ENCODE measurements at places on chromosomes 2 and 18. TPM values are rescaled to one million over a fixed set of nuclear protein-coding genes. Genes with fewer than 3 reads are reported as not detected.
A peak's percentile ranks its signal among the peaks of the same experiment; 100 is the strongest.

Gene TMEFF2
- polyA plus RNA-seq = 5.4 TPM

- no peak for DNase-seq
Observed at GRCh38 chr2:10233131-10234012, 69.3 kb upstream of the HPCAL1 start.

Gene NIF3L1
- polyA plus RNA-seq = 52.4 TPM

- no peak for DNase-seq
Observed at GRCh38 chr2:218567797-218568189, 358 bp downstream of the USP37 start.

Gene HAAO
- not detected for polyA plus RNA-seq

Gene CD8A
- 0.08 TPM for polyA plus RNA-seq

DNA sequence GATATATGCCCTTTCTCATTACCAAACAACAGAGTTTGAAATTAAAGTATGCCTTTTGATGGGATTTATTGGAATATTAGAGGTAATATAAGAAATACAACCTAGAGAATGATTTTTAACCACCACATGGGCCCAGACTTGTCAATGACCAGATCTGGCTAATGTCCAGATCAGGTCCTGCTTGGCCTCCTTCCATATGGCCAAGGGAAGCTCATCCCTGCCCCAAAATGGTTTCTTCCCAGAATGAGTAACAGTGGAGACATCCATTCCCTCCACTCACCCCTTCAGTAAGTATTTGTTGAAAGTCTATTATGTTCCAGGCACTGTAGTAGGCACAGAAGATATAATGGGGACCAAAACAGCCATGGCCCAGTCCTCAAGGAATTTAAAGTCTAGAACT lies 54.9 kb downstream of the ANTXR1 start:
- no peak for DNase-seq

- DNase-seq = no peak
Observed at GRCh38 chr2:241310917-241311566, 4.4 kb downstream of the HDLBP start.

GRCh38 chr2:95379371-95379831 lies 23.1 kb upstream of the FAHD2A start:
- no peak for DNase-seq

DNA sequence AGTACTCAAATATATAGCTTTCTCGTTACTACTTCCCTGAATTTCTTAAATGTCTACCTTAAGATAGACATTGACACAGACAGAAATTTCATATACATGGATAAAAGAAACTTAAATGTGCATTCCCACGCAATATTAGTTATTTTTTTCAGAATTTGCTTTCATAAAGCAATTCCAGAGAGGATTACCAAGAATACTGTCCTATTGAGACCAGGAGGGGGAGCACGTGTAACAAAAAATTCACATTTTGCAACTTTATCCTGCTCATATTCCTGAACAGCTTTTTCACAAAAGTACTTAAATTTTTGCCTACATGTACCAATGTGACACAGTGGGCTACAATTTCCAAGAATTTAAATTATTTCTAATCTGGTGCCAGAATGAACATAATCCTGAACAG lies 30.7 kb upstream of the ERCC3 start:
- DNase-seq = peak; percentile 50

DNA sequence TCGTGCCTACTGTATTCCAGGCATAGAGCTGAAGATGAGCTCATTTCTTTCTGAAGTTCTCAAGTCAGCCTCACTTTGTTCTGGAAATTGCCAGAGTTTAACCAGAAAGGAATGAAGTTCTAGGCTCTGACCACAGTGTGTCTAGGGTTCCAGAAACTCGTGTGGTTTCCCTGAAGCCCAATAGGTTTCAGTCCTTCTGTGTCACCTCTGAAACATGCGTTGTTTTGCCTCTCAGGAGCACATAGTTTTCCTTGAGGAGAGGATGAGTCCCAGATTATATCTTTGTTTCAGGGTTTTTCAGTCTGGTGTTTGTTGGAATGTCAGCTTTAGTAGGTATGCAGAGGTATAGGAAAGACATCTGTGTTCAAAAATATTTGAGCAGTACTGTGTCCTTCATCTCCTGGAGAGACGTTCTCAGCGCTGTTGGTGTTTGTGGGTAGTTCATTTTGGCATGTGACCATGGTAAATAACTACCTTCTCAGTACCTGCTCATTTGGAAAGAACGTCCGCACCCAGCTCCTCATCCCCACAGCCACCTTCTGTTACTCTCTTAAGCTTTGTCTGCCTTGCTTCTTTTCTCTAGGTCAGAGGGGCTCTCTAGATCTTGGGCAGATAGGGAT lies 56.6 kb downstream of the RALBP1 start:
- DNase-seq = no peak

DNA sequence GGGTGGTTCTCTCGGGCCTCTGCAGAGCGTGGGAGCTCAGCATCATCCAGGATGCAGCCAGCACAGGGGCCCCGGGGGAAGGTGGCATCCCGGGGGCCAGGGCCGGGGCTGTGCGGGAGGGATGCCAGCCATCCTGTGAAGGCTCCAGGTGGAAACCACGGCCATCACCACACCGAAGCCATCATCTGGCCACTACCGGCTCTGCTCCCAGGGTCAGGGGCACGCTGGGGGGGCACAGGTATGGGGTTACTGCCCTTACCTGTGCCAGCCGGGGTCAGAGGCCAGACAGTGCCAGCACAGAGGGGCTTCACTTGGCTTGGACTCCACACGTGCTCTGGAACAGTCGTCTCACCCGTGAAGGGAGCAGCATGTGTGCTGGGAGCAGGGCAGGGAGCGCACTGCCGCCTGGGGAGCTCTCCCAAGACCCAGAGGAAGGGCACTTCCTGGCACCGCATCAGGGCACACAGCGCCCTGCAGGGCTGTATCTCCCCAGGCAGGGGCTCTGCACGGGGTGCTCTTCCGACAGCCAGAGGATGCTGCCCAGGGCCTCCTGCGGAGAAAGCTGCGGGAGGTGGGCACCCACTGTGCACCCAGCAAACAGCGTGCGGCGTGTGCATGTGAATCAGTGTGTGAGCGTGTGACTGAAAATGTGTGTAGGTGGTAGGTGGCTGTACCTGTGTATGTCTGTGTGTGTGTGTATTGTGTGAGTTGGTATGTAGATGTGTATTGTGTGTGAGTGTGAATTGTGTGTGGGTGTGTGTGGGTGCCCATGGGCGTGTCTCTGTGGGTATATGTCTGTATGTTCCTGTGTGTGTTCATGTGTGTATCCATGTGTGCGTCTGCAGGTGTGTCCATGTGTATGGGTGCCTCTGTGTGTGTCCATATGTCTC lies 75.0 kb downstream of the PTGR3 start:
- no peak for DNase-seq

DNA sequence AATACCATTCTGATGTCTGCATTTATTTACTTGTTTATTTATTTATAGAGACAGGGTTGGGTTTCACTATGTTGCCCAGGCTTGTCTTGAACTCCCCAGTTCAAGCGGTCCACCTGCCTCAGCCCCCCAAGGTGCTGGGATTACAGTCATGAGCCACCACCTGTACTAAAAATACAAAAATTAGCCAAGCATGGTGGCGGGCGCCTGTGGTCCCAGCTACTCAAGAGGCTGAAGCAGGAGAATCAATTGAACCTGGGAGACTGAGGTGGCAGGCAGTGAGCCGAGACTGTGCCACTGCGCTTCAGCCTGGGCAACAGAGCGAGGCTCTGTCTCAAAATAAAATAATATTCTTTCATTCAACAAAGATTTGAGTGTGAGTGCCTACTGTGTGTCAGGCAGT lies 2.0 kb upstream of the ATP8B1 start:
- no peak for DNase-seq

- no peak for DNase-seq
Observed at GRCh38 chr2:1986166-1986565, 241.9 kb upstream of the PXDN start.

DNA sequence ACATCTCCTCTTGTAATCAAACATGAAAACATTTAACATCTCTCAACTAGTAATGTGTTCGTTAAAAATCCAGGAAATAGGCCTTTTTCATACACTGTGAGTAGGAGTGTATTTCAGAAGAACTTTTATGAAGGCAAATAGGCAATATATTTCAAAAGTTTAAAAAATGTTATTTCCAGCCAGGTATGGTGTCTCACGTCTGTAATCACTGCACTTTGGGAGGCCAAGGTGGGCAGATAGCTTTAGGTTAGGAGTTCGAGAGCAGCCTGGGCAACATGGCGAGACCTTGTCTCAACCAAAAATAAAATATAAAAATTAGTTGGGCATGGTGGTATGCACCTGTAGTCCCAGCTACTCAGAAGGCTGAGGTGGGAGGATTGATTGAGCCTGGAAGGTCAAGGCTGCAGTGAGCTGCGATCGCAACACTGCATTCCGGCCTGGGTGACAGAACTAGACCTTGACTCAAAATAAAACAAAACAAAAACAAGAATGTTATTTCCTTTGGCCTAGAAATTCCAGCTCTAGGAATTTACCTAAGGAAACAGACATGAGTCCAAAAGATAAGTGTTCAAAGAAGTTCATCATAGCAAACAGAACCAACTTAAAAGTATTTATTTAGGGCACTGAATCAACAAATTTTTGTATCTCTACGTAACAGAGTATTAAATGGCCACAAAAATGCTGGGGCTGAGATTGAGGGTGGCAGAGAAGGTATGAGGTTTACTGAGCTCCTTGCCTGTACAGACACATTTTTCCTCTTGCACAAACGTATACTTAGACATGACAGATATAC lies 14.9 kb downstream of the RBKS start:
- DNase-seq = no peak

Gene DPYSL5
- 1.8 TPM for polyA plus RNA-seq

GRCh38 chr2:56680971-56681631 lies 497.3 kb downstream of the CCDC85A start:
- DNase-seq = no peak

DNA sequence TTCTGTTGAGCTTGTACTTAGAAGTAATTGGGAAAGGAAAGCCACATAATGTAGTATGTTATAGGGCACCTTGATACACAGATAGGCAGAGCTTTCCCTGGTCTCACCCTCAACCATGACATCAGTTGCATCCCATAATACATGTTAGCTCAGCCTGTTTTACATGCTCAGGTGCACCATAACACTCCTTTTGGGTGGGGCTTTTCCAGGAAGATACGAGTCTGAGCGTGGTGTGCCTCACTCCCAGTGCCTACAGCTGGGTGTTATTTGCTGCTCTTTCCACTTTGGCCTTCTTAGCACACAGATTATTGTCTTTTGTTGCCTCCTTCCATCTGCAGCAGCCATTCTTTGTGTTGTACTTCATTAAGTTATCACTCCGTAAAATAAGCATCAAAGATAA lies 11.9 kb downstream of the TTC39C start:
- DNase-seq = no peak

GRCh38 chr2:105396254-105397024 lies 2.4 kb downstream of the FHL2 start:
- DNase-seq = no peak
